ENCODE measurements at places on chromosomes 1 and 21. TPM values are rescaled to one million over a fixed set of nuclear protein-coding genes. Genes with fewer than 3 reads are reported as not detected.

The ABCG1 gene
- 45.6 TPM for total RNA-seq

The ACTN2 gene
- total RNA-seq: 35.3 TPM

The PDE4B gene
- 115 TPM for total RNA-seq

The HTR1D gene
- 1.1 TPM for total RNA-seq

The ITLN2 gene
- total RNA-seq: not detected

The KRTAP21-2 gene
- total RNA-seq: not detected

The ICOSLG gene
- total RNA-seq: 9.9 TPM

The C1QA gene
- total RNA-seq: 99.7 TPM

The TMEM240 gene
- total RNA-seq: 63.6 TPM

The RIMKLA gene
- total RNA-seq: 29.2 TPM

The CNR2 gene
- not detected for total RNA-seq

The GJC2 gene
- 22.0 TPM for total RNA-seq

The KCNA2 gene
- 203 TPM for total RNA-seq

The SAMD11 gene
- total RNA-seq: 3.9 TPM

The TNFRSF9 gene
- not detected for total RNA-seq

The SPATA46 gene
- not detected for total RNA-seq

The HUNK gene
- 10.5 TPM for total RNA-seq

The TSTD1 gene
- 13.0 TPM for total RNA-seq

The COL16A1 gene
- 111 TPM for total RNA-seq

Measured in dorsolateral prefrontal cortex (tissue), 122 donors.